ENCODE measurements at places on chromosomes 2 and 18.

- no peak for DNase-seq
These were observed 5.3 kb upstream of the PLEKHH2 start for GRCh38 chr2:43631618-43632317.

- no peak for DNase-seq
These were observed 46.9 kb upstream of the SCYGR2 start for GRCh38 chr2:227551836-227552235.

DNA sequence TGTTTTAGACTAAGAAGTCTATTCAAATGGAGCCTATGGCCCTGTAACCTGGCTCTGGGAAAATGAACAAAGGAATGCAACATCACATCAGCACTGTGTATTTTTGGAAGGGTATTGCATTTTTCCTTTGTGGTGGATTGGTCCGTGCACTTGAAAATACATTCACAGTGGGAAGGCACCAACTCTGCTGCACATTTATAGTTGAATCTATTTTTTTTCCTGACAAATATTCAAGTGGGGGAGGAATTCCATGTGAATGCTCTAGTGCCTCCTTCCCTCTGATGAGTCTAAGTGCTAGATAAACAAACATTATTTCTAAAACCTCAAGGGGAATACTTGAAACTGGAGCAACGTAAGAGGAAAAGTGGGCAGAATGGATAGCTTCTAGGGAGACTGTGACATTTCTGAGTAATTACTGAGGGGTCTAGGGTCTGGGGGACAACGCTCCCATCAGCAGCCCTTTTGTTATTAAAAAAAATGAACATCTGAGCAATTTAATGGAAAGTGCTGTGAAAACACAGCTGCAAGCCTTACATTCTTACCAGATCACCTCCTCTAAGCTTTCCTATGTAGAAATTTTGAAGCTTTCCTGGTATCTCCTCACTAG is 208.2 kb downstream of the SLC8A1 start:
- no peak for DNase-seq

- no peak for DNase-seq
These were observed 271.8 kb downstream of the NEDD4L start for GRCh38 chr18:58315739-58316215.

DNA sequence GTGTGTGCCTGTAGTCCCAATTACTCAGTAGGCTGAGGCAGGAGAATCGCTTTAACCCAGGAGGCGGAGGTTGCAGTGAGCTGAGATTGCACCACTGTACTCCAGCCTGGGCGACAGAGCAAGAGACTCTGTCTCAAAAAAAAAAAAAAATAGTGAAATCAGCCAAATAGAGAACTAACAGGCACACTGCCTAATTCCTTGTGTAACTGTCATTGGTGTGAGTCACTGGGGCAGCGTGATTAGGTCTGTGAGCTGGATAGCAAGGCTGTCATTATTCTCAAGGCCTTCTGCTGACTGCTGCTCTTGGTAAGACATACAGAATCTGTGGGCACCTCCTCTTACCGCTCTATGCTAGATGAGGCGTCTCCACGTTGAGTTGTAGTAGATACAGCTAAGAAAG is 270.3 kb downstream of the NEDD4L start:
- no peak for DNase-seq

GRCh38 chr2:182666674-182667314 is 49.3 kb upstream of the DNAJC10 start:
- no peak for DNase-seq

GRCh38 chr2:203662951-203663350 is 43.5 kb upstream of the CD28 start:
- DNase-seq, result no peak

- DNase-seq, result no peak
These were observed 31.5 kb upstream of the ATP8B1 start for GRCh38 chr18:57834616-57835015.

DNA sequence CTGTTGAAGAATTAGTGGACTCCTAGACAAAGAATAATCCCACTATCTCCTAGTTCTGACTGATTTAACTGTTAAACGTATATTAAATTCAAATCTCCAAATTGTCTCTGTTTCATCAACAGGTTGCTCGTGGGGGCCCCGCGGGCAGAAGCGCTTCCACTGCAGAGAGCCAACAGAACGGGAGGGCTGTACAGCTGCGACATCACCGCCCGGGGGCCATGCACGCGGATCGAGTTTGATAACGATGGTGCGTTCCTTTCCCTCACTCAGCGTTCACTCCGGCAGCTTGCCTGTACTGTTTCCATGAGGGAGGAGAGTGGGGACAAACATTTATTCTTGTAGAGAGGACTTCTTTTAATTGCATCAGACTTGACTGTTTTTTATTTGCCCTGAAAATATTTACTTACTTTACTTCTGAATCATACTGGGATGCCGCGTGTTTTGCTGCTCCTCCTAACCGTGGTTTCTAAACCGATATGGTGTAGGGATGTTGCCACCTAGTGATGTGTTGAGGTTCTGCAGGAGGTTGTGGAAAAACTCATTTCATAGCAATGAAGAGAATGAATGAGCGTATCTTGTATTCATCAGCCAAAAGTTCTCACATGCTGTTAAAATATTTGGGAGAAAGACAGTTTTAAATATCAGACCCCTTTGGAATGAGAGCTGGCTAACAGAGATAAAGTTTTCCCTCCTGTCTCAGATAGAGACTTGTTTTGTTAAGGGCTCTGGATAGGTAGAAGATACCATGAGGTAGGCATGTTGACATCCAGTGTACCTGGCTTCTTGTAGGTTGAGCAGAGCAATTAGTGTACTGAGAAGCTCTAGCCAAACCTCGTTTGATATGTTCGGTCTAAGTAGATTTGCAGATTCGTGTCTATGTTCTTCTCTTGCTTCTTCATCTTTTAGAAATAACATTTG is 38.3 kb downstream of the ITGA6 start:
- DNase-seq, result peak; percentile 56

- DNase-seq, result no peak
These were observed 209.0 kb downstream of the MC4R start for GRCh38 chr18:60163622-60164021.

DNA sequence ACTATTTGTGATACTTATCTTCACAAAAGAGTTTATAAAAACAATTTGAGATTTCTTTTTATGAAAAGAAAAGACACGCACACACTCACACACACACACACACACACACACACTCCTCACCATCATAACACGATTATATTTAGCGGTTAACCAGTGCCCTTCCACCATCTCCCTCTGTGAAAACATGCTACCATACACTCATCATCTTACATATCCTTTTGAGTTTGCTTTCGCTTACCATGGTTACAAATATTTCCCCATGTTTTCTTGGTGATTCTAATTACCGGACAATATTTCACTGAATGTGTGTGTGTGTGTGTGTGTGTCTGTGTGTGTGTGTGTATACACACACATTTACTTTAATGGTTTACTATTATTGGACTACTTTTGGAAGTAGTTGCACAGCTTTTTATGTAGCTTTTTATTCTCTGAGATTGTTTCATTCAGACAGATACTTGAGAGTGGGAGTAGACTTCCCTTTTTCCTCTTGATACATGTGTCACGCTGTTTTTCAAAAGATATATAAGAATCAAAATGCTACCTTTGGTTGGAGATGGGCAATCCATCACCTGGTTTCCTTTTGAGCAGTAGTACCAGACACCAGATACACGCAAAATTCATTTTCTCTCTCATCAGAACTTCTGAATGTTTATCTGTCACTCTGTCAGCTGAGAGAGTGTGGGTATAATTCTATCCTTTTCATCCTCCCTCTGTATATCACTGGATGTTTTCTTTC is 138.1 kb downstream of the SETBP1 start:
- no peak for DNase-seq
